ENCODE measurements at places on chromosomes 3 and 15.
A peak's percentile ranks its signal among the peaks of the same experiment; 100 is the strongest.

DNA sequence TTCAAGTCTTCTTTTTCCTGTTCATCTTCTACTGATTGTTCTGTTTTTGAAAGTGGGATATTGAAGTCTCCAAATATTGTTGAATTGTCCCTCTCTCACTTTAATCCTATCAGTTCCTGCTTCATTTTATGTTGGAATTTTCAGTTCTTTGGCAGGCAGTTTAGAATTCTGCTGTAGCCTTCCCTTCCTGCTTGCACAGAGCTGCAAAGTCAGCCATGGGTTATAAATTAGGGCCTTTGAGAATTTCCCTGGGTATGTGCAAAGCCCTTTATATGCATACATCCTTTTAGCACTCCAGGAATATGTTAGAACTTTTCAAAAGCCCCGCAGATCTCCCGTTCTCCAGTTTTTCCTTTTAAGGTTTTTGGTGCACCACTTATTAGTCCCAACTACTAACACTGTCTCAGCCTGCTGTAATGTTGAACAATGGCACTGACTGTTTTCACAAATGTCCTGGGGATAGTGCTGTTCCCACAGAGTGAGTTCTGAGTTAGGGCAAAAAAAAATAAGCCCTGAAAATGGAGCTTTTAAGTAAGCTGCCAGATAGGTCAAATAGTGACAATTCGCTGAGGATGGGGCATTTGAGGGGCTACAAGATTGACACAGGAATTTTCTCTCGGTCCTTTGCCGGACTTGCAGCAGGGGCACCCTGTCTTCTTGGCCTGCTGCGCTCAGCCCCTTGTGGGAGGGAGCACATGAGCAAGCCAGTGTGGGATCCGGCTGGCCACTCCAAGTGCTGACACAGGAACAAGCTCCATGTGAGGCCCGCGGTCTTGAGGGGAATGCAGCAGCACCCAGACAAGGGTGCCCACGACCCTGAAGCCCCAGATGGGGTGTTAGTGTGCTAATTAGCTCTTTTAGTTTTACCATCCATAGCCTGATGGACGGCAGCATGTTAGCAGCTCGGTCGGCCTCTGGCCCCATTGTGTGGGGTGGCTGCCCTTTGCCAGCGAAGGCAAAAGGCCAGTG lies 96.0 kb downstream of the VPS8 start:
- DNase-seq, result peak; percentile 26

DNA sequence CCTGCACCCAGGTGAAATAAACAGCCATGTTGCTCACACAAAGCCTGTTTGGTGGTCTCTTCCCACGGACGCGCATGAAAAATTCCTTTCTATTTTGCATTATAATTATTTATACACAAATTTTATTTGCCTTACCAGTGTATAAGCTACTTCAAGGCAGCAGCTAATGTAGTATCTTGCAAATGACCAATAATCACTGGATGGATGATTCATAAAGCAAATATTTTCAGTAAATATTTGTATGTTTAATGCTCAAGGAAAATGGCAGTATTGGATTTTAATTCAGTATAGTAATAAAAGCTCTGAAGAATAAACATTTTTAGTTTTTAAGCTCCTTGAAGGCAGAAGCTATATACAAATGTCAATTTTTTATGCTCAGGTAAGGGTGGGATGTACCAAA lies 158.7 kb upstream of the NANOGP8 start:
- no peak for DNase-seq

- no peak for DNase-seq
Measured at GRCh38 chr3:194598771-194599557, 34.3 kb downstream of the TMEM44 start.

GRCh38 chr15:29988701-29989100 lies 94.1 kb upstream of the GOLGA8J start:
- no peak for DNase-seq

All from neural crest cell (in vitro differentiated cells).